ENCODE measurements at places on chromosomes 16 and 17.

DNA sequence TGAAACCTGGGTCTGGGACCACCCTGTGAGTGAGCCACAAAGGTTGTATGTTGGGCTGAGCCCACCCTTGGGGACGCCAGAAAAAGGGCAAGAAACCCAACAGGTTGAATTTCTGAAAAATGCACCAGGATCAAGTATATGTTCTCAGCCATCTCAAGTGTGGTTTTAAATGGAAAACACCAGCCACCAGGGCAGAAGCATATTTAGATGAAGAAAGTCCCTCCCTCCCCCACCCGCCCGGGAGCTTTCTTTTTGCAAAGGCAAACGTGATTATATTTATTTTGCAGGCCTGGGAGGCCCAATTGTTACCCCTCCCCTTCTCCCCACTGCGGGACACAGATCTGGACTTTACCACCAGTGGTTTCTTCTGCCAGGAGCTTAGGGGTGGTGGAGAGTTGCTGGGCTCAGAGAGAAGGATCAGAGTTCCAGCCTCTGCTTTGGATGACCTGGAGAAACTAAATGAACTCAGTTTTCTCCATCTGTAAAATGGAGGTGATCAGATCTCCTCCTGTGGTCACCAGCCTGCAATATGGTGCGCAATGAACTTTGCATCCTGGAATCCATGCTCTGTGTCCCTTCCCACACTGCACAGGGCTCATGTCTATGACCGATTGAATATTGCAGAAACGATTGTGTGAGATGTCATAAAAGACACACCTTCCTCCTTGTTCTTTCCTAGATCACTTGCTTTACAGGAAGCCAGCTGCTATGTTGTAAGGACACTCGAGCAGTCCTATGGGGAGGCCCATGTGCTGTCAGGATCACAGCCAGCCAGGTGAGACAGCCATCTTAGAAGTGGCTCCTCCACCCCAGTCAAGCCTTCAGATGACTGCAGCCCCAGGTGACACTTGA lies 21.0 kb upstream of the NGFR start:
- no peak for DNase-seq

DNA sequence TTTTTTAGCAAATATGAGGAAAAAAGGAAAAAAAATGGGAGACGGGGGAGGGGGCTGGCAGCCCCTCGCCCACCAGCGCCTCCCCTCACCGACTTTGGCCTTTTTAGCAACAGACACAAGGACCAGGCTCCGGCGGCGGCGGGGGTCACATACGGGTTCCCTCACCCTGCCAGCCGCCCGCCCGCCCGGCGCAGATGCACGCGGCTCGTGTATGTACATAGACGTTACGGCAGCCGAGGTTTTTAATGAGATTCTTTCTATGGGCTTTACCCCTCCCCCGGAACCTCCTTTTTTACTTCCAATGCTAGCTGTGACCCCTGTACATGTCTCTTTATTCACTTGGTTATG lies 1.2 kb upstream of the TMEM88 start:
- no peak for DNase-seq

GRCh38 chr17:10614536-10615155 lies 42.5 kb downstream of the MYH3 start:
- no peak for DNase-seq

DNA sequence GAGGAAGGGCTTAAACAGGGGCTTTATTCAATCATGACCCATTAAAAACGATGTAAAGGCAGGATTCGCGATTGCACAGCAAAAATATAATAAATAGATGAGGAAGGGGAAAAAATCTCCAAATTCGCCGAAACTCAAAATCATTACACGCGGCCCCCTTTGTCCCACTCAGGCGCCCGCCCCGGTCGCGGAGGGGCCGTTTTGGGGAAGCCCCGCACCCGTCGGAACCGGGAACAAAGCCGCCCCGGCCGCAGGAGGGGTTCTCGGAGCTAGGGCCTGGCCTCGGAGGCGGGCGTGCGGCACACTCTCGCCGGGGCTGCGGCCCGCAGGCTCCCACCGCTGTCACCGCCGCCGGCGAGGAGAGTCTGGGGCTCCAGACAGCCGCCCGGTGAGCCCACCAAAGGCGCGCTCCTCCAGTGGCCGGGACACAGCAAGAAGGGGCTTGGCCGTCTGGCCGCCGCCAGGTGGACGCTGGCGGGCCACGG lies 521 bp downstream of the C16orf87 start:
- DNase-seq: peak; percentile 10

GRCh38 chr17:3271072-3271848 lies 26.9 kb downstream of the OR3A1 start:
- no peak for DNase-seq

DNA sequence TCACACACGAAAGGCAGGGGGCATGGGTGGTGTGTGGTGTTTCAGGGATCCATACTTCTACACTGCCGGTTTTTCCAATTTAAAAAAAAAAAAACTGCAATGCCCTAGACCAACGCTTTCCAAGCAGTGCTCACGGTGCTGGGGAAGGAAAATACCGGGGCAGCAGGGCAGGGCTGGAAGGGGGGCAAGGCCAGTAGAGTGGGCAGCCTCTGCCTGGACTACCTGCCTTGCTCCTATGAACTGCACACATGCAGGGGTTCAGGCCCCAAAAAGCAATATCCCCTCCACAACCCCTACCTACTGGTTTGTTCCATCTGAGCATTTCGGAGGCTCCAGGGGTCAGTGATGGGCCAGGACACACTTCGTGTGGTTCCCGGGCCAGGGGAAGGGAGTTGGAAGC lies 29.4 kb downstream of the RPH3AL start:
- no peak for DNase-seq

- no peak for DNase-seq
Measured at GRCh38 chr17:6098823-6099180, 28.6 kb downstream of the WSCD1 start.

- no peak for DNase-seq
Measured at GRCh38 chr16:61540216-61540615, 496.0 kb downstream of the CDH8 start.

GRCh38 chr17:77833769-77834168 lies 124.7 kb upstream of the TNRC6C start:
- no peak for DNase-seq

DNA sequence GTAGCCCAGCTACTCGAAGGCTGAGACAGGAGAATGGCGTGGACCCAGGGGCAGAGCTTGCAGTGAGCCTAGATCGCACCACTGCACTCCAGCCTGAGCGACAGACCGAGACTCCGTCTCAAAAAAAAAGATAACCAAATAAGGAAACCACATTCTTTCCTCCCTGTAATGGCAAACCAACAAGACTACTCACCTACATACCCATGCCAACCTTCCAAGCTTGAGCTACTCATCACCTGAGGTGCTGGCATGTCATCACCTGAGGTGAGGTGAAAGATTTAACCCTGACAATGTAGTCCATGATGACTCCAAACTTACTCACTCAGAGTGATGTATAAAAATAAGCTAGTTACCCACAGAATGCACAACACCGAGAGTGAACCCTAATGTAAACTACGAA lies 85.2 kb downstream of the SMG6 start:
- no peak for DNase-seq

DNA sequence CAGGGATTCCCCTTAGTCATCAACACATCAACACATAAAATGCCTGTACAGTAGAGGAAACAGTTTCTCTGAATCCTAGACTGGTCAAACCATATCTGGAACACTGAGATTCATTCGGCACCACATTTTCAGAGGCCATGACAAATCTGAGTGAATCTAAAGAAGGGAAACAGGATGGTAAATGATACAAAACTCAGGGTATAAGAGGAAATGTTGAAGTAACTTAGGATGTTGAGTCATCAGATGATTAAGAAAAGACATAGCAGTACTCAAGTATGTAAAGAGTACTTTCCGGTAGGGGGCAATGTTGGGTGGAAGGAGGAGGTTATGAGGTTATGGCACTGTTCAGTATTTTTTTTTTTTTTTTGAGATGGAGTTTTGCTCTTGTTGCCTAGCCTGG lies 358.5 kb upstream of the PMFBP1 start:
- DNase-seq: no peak

- no peak for DNase-seq
Measured at GRCh38 chr16:1258225-1258600, 2.3 kb downstream of the TPSD1 start.

- no peak for DNase-seq
Measured at GRCh38 chr16:66878067-66878466, 2.2 kb upstream of the PDP2 start.

DNA sequence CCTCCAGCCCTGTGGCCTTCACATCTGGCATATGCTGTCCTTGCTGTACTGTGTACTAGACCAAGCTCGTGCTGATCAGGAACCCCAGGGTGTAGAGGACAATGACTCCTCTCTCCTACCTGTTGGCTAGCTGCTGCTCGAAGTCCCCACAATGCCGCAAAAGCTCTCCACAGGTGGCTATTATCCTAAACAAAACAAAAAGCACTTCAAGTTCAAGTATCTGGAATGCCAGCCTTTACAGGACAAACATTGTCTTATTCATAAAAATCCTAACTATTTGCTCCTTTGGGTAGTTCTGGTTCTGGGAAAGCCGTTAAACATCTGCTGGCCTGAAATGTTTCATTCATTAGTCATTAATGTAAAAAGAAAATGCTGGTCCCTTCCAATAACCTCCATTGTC lies 42.8 kb downstream of the COG7 start:
- no peak for DNase-seq

DNA sequence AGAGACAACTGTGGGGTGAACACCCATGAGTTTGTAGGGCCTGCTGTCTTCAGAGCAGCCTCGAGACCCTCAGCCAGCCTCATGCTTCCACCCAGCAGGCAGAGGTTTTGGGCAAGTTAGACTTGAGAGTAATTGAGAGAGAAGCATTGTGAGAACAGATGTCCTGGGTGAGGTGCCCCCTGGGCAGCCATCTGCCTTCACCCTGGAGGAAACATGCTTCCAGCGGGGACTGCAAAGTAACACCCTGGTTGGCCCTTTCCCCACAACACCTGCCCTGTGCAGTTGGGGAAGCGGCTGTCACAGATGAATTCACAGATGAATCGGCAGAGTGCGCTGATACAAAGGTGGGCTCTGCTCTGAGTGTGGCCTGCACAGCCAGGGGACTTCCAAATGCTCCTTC lies 23.4 kb downstream of the ATPAF2 start:
- DNase-seq: no peak

- no peak for DNase-seq
Measured at GRCh38 chr17:40910441-40910841, 25.4 kb upstream of the KRT20 start.

- DNase-seq: peak; percentile 10
Measured at GRCh38 chr17:79294459-79295071, 219.9 kb downstream of the ENGASE start.

DNA sequence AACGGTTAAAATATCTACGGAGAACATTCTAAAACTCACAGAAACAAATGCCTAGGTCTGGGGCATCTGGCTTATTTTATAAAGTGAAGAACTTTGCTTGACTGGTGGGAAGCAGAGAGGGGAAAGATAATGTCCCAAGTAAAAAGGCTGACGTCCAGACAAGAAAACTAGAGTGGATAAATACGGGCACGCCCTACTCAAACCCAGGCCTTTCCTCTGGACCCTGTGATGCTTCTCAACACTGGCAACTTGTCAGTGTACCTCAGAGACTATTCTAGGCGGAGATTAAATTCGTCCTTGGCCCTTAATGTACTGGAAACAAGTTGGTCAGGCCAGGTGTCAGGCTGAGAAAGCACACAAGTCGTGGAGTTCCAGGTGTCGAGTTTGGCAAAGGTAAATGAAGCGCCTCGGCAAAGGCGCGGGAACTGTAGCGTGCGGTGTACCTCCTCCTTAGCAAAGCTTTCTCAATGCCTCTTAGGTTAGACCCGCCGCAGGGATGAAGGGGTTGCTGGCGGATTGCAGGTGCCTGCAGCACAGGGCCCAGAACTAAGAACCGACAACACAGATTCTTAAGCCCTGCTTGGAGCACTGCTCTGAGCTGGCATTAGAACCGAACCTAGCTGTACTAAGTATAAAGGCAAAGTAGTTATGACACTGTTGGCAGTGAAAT lies 668 bp upstream of the UNK start:
- no peak for DNase-seq

GRCh38 chr17:52828621-52829020 lies 670.1 kb upstream of the CA10 start:
- no peak for DNase-seq

- no peak for DNase-seq
Measured at GRCh38 chr16:13672196-13672595, 247.8 kb upstream of the ERCC4 start.

DNA sequence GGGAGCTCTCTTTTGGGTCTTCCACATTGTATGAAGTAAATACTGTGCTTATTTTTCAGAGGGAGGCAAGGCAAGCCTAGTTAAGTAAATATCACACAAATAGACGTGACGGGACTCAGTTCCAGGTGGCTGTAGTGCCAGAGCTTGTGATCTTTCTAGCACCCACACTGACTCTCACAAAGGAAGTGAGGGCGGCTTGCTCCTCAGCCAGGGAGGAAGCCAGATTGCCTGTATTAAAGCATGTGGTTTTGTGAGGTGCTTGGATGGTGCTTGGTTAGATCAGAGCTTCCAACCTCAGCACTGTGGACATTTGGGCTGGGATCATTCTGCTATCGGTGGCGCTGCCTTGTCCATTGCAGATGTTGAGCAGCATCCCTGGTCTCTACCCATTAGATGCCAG lies 80.1 kb downstream of the VAT1L start:
- no peak for DNase-seq

- no peak for DNase-seq
Measured at GRCh38 chr17:83199500-83200201, 120.2 kb downstream of the METRNL start.

GRCh38 chr16:47492428-47493377 lies 31.6 kb downstream of the PHKB start:
- DNase-seq: no peak

DNA sequence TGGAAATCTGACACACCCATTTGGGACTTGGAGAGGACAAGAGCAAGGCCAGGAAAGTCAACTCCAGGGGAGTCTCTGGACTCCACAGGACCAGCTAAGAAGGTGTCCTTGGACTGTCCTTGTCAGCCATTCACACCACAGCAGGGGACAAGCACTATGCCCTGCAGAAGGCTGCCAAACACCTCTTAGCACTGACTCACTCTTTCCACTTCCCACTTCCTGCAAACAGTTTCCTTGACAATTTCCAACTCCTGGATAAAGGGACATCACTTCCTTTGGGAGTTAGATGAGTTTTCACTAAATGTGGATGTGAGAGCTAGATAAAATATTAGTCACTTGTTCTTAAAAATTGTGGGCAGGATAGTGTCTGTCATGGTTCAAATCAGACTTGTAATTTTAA lies 37.8 kb upstream of the BCAR1 start:
- DNase-seq: no peak
